ENCODE measurements at places on chromosomes 7 and 10.

GRCh38 chr7:127953423-127954356 is 77.5 kb downstream of the LRRC4 start:
- no peak for DNase-seq

GRCh38 chr7:15140431-15140830 is 237.9 kb upstream of the DGKB start:
- no peak for DNase-seq

DNA sequence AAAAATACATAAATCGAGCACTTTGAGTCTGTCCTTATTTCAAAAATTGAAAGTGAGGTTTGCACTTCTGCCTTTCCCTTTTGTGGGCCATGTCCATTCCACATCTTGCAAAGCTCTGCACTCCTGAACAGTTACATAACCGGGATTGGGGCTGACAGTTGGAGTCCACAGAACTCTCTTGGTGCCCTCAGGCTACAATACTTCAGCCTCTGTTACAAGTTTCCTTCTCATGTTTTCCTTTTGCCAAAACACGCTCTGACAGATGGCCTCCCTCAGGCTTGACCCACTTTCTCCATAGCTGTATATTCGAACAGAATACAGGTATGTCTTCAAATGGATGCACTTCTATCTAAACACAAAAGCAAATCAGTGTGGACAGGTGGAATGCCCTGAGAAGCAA is 335.9 kb downstream of the WDR37 start:
- DNase-seq: no peak

- no peak for DNase-seq
Observed at GRCh38 chr7:125033506-125033905, 103.9 kb upstream of the POT1 start.

DNA sequence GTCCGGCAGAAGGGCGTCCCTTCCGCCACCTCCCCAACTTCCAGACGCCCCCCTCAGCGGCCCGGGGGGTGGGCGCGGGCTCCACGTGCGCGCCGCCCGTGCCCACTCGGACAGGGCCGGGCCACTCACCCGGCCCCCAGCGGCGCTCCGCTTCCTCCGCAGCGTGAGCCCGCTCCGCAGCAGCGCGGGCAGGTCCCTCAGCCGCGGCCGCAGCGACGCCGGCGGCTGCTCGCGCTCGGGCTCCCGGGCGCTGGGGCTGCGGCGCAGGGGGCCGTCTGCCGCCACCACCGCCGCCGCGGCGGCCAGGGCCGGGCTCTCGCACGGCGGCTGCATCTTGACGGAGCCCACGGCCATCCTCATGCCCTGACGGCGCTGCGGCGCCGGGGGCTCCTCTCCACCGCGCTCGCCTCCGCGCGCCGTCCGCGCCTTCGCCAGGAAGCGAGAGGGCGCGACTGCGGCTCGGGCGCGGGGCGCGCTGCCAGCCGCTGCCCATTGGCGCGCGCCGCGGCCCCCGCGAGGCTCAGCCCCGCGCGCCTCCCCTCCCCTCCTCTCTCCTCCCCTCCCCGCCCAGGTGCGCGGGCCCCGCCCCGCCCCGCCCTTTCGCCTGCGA is at the start of gene RAPGEF5:
TSS of gene RAPGEF5 (minus strand) at position 454 of the 610 bp plus-strand sequence. CDS start at position 360, 94 bp downstream.
- DNase-seq: peak; percentile 32

- no peak for DNase-seq
Observed at GRCh38 chr7:157566631-157567006, 229.8 kb downstream of the DNAJB6 start.

DNA sequence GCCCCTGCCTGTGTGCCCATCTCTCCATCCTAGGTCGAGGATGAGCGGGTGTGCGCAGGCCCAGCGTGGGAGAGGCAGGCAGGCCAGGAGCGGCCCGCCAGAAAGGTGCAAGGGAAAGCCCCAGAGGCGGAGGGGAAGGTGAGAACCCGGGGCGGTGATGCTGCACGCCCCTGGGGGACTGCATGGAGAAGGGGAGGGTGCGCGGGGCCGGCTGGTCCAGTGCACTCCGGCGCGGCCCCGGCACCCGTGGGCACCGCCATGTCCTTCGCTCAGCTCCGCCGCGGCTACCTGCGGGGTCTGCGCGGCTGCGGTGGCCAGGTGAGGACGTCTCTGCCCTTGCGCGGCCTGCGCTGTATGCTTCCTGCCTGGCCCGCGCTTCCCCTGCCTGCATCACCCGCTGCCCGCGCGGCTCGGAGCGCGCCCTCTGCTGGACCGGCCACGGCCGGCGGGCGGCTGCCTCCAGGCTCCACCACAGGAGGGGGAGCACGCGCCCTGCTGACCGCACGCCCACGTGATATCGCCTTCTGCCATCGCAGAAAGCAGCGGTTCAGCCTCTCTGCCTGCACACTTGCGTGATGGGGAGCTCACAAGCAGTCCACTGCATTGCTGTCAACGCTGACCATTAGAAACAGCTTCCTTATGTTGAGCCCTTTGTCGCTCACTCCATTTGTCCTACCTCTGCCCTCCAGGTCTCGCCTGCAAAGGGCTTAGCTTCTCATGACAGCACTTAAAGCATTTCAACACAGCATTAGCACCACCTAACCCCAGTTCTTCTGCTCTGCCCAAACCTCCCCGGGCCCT is 73.9 kb downstream of the CXCL12 start:
- peak; percentile 80 for DNase-seq

GRCh38 chr7:121447911-121448300 is 51.8 kb upstream of the FAM3C start:
- DNase-seq: no peak

GRCh38 chr7:117402109-117402508 is 25.2 kb downstream of the ASZ1 start:
- DNase-seq: peak; percentile 16

DNA sequence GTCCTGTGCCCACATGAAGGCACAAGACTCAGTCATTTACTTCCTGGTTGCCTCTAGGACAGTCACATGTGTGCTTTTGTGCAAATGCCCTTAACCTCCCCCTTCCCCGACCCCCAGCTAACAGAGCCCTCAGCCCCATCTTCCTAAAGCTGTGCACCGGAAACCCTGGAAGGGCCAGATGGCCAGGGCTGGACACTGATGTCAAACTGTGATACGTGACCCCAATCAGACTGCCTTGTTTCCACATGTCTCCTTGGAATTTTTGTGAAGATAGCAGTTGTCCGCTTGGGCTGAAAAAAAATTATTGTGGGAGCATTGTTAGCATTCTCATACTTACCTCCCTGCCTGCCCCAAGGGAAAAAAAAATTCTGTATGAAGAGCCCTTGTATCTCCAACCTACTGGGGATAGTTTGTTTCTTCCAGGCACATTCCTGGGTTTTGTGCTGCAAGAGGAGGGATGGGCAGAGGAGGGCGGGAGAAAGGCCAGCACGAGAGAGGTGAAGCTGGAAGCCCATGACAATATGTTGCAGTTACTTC is 17.0 kb upstream of the ADAM12 start:
- no peak for DNase-seq

GRCh38 chr7:117445206-117445605 is 17.9 kb upstream of the ASZ1 start:
- DNase-seq: no peak

- DNase-seq: no peak
Observed at GRCh38 chr7:78959477-78959876, 494.0 kb downstream of the MAGI2 start.

DNA sequence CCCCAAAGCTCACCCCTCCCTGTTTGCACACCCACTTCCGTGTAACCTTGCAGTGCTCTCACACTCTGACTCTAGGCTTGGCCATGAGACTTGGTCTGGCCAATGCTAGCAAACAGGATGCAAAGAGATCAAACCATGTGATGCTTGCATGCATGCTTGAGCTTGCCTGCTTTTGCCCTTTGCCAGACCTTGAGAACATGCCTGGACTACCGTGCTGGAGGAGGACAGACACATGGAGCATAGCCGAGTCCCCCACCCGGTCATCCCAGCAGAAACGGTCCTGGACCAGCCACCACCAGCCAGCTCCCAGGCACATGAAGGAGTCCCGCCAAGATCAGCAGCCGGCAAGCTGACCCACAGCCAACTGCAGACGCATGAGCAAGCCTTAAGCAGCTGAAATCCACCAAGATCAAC is 23.4 kb downstream of the PYROXD2 start:
- no peak for DNase-seq

DNA sequence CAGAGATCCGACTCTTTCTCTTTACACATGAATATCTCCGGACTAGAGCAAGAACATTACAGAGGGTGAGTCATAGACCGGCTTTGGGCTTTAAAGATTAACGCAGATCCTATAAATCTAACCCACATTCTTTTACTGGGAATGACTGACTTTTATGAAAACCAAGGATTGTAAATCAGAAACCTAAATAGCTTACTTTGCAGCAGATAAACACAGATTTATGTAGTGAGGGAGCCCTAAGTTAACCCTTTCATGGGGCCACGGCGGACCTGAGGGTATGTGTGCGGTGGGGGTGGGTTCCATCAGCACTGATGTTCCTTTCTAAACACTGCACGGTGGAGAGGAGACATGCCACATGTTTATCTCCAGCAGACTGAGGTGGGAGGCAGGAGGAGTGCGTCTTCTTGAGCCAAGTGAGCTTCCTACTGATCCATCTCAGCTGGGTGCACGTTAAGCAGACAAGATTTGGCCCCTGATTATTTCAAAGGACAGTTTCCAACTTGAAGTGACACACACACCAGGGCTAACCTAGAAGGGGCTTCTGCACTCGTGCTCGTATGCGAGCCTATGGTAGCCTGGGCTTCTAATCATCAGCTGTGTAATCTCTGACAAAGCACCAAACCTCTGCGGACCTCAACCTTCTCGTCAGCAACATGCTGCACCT is 127.6 kb downstream of the WDR11 start:
- peak; percentile 41 for DNase-seq

DNA sequence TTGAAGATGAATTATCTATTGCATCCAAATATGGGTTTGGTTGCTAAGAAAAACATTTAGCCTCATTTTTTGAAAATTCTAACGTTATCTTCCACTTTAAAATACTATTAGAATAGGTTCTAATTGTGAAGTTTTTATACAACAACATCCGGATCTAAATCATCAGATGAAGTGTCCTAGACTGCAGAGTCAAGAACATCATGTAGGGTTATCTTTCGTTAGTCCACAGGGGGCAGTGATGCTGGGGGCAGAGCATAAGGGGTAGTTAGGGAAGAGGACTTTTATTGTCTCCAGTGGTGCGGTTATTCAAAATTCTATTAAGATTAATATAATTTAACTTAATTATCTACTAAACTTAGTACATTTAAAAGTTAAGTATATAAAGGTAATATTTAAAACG is 990.6 kb upstream of the PHF14 start:
- DNase-seq: no peak

- no peak for DNase-seq
Observed at GRCh38 chr10:53358536-53358935, 586.0 kb upstream of the MBL2 start.

GRCh38 chr7:157000741-157001653 is 9.5 kb downstream of the MNX1 start:
- DNase-seq: peak; percentile 13

- DNase-seq: no peak
Observed at GRCh38 chr7:133830081-133830480, 297.1 kb upstream of the LRGUK start.

GRCh38 chr10:114957122-114957521 is 19.1 kb downstream of the TRUB1 start:
- no peak for DNase-seq

DNA sequence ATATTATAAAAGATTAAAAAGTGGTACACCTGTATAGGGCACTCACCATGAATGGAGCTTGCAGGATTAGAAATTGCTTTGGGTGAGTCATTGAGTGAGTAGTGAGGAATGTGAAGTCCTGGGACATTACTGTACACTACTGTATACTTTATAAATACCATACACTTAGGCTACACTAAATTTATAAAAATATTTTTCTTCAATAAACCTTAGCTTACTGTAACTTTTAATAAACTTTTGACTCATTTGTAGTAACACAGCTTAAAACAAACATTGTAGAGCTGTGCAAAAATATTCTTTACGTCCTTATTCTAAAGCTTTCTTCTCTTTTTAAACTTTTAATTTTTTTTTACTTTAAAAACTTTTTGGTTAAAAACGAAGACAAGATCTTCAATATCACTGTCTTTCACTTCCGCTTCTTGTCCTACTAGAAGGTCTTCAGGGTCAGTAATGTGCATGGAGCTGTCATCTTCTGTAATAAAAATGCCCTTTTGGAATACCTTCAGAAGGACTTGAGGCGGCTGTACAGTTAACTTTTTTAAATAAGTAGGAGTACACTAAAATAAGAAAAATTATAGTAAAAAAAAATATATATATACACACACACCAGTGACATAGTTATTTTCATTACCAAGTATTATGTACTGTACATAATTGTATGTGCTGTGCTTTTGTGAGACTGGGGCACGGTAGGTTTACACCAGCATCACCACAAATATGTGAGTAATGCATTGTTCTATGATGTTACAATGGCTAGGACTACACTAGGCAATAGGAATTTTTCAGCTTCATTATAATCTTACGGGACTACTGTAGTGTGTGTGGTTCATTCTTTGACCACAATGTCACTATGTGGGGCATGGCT is 3.5 kb downstream of the STK31 start:
- peak; percentile 83 for DNase-seq

GRCh38 chr7:142804728-142805207 is 34.0 kb downstream of the PRSS2 start:
- DNase-seq: no peak

GRCh38 chr7:26284477-26284876 is 7.2 kb upstream of the SNX10 start:
- no peak for DNase-seq

DNA sequence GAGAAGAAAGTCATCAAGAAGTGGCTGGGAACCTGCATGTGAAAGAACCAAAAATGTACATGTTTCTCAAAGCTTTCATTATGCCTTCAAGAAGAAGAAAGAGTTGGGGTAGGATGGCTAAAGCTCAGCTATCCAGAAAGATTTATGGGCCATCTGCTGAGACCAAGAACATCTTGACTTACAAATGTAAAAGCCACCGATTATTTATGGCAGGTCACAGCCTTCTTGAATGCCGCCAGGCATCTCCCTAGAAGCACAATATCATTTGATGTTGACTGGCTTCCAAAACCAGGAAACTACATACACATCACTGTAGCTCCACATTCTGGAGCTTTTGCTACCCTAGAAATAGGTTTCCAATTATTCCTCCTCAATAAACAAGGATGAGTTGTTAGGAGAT is 254.2 kb upstream of the AOAH start:
- DNase-seq: no peak

DNA sequence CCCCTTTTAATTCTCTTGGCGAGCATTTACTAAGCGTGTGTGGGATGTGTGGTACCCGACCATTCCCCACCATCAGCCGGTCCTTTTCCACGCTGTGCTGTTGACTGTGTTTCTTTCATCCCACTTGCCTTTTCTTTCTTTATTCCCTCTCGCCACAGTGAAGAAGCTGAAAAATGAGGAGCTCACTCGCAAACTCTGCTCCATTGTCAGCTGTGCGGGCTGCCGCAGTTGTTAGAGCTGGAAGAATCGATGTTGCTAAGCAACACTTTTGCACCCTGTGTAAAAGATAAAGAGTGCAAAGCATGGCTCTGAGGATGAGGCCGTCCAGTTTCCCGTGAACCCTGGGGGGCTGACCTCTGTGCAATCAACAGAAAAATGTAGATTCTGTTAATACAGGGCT is 203.1 kb upstream of the NEBL start:
- no peak for DNase-seq

DNA sequence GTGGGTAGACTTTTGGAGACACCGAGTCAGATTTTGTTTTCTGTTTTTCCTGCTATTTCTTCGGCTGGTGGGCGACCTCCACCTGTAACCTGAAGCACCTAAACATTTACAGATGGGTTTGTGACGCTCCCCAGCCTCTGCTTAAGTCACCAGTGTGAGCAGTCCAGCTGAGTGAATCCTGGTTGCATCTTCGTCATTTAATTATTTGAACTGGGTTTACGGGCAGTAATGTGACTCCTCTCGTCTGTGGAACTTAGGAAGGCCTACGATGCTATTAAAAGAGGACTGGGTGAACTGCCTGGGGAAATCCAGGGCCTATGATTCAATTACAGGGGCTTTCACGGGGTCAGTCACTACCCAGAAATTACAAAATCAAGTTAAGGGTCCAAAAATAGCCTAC is 52.5 kb downstream of the WNT2 start:
- peak; percentile 39 for DNase-seq
